ENCODE measurements at places on chromosomes 2 and 18.

- no peak for DNase-seq
Measured at GRCh38 chr18:6521803-6522418, 107.2 kb upstream of the L3MBTL4 start.

- DNase-seq: no peak
Measured at GRCh38 chr18:63306249-63306648, 13.3 kb downstream of the BCL2 start.

DNA sequence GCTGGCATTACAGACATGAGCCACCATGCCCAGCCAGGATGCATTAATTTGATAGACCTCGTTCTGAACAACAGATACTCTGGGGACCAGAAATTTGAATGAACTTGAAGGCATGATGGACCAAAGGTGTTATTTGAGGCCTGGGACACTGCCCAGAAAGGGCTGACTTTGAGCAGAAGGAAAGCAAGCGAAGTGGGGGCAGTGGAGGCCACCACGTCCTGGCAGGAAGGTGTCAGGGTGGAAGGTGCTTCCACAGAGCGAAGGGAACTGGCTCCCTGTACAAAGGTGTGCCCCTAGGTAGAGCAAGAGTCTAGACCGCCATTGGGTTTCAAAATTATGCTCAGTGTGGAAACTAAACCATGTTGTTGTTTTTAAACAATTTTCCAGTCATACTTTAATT, 23.9 kb downstream of the ZNF236 start:
- no peak for DNase-seq

DNA sequence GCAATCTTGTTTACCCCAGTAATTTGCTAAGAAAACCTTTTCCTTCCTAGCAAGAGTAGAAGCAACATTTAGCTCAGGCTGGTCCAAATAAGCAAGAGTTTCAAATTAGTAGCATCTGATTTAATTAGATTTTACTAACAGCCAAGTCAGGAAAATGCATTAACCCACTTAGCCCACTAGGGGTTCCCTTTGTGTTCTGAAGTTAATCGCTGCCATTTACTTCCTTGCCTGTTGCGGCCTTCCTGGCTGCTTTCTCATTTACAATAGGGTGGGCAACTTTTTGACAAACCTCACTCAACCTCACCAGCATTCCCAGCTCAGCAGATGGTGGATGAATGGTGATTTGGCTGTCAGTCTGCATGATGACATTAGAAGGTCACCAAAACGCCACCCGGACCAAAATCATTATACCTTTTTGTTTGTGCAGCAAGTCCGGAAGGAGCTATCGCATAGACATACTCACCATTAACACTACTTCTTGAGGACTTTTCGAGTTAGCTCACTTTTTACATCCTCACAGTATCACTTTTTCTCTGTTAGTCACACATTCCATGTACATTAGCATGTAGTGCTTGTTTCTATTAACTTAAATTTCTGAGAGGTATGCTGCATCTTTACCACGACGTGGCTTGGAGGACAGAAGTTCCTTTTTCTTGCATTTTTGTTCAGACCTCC, 101.5 kb upstream of the SETBP1 start:
- no peak for DNase-seq

GRCh38 chr2:42618116-42618515, 49.7 kb downstream of the MTA3 start:
- DNase-seq: no peak

DNA sequence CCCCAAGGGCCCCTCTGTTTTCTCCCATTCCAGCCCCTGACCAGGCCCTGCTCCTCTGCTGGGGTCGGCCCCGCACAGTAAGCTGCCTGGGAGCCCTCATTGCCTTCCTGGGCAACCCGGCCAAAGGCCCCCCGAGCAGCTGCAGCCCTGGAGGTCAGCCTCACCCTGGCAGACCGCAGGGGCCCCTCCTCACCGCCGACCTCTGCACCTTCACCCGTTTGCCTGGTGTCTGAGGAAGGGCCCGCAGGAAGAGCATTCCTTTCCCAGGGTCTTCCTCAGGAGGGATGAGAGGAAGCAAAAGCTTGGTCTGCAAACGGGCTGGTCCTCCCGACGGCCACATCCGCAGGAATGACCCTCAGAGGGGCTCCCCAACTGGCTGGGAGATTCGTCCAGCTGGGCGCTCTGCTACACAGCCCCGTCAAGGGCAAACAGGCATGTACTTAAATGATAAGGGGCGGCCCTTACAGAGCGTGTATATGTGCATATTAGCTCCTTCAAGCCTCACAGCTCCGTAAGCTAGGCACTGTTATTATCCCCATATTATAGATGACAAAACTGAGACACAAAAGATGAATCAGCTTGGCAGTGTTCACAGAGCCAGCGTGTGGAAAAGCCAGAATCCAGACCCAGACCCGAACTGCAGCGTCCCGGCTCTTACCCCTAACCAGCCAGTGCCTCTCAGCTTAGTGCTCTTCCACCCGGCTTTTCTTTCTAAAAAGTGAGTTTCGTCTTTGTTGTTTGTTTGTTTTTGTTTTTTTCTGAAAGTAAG, 52.8 kb downstream of the SLC4A1AP start:
- no peak for DNase-seq

DNA sequence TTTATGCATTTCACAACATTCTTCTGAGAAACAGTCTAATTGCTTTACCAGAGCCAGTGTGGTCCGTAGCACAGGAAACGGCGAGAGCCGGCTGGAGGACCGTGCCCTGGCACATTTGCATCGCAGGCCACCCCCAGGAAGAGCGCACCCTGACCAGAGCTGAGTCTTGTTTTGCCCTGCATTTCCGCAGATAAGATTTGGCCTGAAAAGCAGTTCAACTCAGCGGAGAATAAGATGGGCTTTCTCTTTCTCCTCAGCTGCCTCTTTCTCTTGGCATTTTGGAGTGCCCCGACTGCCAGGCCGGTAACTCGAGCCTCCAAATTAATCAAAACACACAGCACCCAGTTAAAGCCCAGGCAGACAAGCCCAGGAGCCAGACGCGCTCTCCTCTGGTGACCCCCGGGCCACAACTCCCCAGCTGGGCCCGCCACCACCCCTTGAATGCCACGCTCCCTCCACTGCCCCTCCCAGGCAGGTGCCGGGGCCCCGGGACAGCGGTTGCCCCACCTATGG, 464 bp downstream of the COL4A4 start:
- no peak for DNase-seq

- no peak for DNase-seq
Measured at GRCh38 chr2:230319211-230319862, 7.7 kb upstream of the SP140L start.

DNA sequence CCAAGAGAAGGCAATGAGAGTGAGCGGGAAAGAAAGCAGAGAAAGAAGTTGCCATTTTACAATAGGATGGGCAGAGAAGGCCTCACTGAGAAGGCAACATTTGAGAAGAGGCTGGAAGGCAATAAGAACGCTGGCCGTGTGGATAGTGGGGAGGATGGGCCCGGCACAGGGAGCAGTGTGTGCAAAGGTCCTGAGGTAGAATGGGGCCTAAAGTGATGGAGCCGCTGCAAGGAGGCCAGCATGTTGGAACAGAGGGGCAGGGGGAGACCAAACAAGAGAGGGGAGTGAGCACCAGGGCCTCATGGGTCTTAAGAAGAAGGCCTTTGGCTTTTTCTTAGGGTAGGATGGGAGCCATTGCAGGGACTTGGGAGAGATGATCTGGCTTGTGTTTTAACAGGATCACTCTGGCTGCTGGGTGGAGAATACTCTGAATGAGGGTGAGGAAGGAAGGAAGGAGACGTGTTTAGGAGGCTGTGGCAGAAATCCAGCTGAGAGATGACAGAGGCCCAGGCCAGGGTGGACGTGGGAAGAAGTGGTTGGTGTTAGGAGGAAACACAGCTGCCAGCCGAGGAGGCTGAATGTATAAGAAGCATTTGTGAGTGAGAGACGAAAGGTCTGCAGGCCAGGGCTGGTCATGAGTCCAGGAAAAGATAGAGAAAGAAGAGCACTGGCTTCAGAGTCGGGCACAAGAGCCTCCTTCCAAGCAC, 159.8 kb downstream of the KLHL29 start:
- DNase-seq: no peak

- no peak for DNase-seq
Measured at GRCh38 chr2:224584111-224584784, 915 bp downstream of the CUL3 start.

- DNase-seq: no peak
Measured at GRCh38 chr2:8525582-8526402, 156.1 kb upstream of the ID2 start.
